ENCODE measurements at places on chromosomes 7 and 10.
A peak's percentile ranks its signal among the peaks of the same experiment; 100 is the strongest.

DNA sequence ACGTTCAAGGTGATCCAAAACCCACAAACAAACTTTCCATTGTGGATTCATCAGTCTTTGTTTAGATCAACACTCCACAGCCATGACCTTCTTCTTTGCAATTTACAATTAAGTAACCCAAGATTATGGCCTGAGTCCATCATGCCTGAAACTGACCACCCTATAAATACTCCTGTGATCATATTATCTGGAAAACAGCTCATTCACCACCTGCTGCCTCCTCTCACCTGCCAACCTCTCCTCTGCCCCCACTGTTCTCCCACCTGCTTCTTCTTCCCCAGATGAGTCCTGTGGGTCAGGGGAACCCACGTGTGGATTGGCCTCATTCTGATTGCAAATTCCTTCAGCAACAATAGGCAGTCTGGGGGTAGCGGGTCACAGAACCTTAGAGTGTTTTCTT lies 81.4 kb downstream of the ABLIM1 start:
- DNase-seq: no peak

DNA sequence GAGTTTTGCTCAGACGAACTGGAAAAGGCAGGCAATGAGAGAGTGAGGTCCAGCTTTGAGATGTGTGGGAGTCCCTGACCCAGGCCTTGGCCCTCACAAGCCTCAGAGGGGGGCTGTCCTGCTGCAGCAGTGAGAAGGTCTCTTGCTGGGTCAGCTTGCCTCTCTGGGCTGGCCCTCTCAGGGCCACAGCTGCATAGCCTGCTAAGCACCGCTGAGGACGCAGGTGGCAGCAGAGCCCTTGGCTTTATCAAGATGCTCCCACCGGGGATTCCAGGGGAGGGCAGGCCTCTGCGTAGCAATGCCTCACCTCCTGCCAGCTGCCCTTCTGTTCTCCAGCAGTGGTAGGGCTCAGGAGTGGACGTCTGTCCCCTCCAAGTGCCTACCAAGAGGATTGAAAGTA lies 128.7 kb downstream of the COBL start:
- peak; percentile 17 for DNase-seq

GRCh38 chr7:105309235-105310169 lies 79.2 kb downstream of the SRPK2 start:
- peak; percentile 30 for DNase-seq

DNA sequence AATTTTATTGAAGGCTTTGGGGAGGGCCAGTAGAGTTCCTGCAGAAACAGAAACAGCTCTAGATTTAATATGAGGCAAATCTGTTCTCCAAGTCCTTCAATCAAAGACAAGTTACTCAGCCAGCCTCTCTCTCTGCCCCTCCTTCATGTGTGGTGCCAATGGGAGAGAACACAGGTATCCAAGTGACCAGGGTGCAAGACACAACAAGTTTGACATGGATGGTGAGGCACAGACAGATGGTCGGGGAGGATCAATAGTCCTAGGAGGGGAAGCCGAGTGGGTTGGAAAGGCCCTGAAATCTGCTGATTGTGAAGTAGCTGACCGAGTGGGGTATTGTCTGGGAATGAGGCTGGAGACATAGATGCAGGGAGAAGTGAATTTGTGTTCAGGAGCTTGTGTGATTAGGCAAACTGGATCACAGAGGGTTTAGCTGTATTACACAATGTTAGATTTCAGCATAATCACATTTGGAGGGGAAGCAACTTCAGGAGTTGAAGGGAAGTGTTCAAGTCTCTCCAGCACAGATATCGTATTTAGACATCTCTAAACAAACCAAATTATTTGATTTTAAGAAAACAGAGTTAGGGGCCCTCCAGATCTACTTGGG lies 1.5 kb downstream of the GIMAP1 start:
- peak; percentile 45 for DNase-seq

GRCh38 chr10:4677296-4678021 lies 148.5 kb upstream of the AKR1E2 start:
- DNase-seq: no peak

DNA sequence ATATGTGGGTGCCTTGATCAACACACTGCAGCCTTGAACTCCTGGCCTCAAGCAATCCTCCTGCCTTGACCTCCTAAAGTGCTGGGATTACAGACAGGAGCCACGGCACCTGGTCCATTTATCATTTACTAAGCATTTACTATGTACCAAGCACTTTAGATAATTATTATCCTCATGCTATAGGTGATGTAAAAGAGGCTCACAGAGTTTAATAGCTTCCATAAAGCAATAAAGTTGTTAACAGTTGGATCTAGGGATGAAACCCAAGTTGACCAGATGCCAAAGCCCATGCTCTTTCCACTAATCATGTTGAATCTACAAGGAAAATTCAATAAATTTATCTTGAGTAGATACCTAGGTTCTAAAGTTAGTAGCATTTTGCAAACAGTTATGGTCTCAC lies 5.0 kb downstream of the NAPEPLD start:
- no peak for DNase-seq

- DNase-seq: no peak
Measured at GRCh38 chr10:14102056-14102455, 228.7 kb downstream of the FRMD4A start.

- peak; percentile 55 for DNase-seq
Measured at GRCh38 chr7:127504715-127505114, 80.7 kb downstream of the GCC1 start.

GRCh38 chr7:16004702-16005101 lies 318.2 kb upstream of the MEOX2 start:
- no peak for DNase-seq

- peak; percentile 60 for DNase-seq
Measured at GRCh38 chr10:97475936-97476594, 22.2 kb downstream of the MMS19 start.

GRCh38 chr10:26890956-26891355 lies 30.2 kb upstream of the ABI1 start:
- DNase-seq: peak; percentile 62

DNA sequence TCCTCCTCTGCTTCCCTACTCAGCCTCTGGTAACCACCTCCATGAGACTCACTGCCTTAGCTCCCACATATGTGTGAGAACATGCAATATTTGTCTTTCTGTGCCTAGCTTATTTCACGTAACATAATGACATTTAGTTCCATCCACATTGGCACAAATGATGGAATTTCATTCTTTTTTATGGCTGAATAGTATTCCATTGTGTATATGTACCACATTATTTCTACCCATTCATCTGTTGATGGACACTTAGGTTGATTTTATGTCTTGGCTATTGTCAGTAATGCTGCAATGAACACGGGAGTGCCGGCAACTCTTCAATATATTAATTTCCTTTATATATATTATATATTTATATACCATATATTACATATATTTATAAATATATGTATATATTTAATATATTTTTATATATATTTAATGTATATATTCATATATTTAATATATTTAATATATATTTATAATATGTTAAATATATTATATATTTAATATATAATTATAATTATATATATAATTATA lies 1046.9 kb downstream of the DNAJB9 start:
- DNase-seq: no peak

- no peak for DNase-seq
Measured at GRCh38 chr7:51102828-51103227, 213.8 kb downstream of the COBL start.

DNA sequence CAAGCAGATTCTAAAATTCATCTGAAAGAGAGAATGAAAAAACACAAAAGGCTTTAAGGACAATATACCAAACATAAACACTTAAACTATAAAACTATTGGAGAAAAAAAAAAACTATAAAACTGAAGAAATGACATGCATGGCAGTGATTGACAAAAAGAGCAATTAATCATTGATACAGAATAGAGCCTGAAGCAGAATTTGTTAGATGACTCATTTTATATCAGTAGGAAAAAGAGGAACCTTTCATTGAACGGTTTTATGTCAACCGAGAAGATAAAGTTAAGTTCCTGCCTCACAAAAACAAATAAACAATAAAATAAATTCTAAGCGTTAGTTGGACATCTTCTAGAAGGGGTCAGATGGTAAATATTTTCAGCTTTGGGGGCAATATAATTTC lies 23.3 kb downstream of the NPY start:
- DNase-seq: no peak

DNA sequence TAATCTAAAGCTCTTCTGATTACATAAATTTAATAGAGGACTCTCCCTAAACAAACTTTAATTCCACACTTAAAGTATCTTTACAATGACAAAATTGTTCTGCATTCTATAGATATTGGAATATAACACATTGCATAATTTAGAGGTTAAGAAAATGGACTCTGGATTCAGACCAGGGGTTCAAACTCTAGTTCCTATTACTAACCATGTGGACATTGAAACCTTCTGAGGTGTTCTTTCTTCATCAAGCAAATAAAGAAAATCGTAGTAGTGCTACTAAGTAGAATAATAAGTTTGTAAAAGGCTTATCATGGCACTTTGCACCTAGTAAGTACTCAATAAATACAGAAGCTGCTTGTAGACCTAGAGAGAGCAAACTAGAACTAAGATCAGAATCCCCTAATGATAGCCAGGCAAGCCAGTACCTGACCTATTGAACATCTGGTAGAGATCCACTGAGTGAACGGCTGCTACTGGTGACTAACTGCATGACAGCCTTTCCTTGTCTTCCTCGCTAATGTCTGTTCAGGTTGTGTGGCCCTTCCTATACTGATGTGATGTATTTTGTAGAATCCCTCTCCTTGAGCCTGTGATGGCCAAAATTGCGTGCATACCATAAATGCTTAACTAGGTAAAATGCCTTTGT lies 430.3 kb downstream of the KCNMA1 start:
- DNase-seq: no peak

GRCh38 chr10:77686096-77686495 lies 48.5 kb upstream of the KCNMA1 start:
- no peak for DNase-seq

DNA sequence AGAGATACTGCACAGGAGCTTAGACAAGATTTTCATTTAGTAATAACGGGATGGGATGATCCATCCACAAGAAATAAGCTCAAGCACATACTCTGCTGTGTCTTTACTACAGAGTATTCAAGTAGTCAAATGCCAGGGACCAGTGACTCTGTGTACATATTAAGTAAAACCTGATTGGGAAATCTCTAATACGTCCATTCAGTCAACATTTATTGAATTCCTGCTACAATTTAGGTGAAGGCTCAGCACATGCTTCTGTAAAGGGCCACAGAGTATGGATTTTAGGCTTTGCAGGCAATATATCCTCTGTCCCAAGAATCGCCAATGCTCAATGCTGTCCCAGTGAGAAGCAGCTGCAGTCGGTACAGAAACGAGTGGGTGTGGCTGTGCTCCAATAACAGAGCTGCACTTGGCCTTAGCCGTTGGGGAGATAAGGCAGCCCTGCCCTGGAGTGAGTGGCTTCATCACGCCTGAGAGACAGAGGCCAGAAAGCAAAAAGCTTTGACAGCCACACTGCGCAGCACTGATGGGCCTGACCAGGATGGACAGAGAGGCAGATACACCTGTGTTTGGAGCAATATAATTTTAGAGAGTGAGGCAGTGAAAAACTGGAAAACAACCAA lies 186.8 kb downstream of the PARD3 start:
- no peak for DNase-seq

DNA sequence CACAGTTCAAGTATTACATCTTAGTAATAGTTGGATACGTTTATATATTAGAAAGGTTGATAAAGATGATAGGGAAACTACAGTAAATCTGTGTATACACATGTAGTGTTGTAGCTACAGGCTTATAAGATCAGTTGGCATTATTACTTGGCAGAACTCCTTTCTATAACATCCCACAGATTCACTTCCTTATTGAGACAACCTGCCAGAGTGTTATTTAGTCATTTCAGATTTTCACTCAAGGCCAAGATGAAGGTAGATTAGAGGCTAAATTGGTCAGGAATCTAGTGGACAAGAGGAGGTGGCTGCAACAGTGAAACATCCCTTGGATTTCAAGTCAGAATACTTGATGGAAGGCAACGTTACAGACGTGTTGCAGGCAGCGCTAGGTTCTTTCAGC lies 63.0 kb downstream of the PAPSS2 start:
- no peak for DNase-seq

GRCh38 chr7:142496545-142496991 lies 238.7 kb upstream of the PRSS58 start:
- peak; percentile 67 for DNase-seq

DNA sequence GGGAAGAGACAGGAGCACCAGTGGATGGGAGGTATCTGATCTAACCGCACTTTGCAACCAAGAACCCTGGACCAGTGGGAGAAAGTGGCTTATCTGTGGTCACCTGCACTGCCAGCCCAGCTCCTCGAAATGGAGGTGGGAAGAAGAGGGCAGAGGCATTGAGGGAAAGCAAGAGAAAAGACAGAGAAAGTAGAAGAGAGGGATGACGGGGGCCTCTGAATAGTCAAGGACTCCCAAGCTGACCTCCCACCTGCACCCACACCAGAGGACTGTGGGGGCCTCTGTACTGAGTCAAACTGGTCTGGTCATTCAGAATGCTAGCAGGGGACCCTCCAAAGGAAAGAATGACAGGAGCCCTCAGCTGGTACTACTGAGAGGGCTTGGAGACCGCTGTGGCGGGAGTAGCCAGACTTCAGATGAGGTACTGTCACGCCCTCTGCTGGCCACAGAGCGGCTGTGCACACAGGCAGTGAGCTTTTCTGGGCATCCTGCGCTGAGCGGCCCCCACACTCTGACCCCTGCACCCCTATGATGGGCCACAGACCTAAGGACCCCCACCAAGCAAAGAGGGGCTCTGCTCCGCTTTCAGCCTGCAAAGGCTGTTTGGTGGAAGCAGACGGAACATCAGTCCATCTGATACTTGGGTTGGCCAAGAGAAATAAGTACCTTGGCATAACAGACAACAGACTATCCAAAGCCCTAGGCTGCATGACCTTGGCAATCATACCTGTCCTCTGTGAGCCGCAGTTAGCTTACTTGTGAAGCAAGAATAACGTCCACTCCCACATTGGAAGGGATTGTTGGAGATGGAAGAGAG lies 112.9 kb downstream of the COL13A1 start:
- peak; percentile 73 for DNase-seq

DNA sequence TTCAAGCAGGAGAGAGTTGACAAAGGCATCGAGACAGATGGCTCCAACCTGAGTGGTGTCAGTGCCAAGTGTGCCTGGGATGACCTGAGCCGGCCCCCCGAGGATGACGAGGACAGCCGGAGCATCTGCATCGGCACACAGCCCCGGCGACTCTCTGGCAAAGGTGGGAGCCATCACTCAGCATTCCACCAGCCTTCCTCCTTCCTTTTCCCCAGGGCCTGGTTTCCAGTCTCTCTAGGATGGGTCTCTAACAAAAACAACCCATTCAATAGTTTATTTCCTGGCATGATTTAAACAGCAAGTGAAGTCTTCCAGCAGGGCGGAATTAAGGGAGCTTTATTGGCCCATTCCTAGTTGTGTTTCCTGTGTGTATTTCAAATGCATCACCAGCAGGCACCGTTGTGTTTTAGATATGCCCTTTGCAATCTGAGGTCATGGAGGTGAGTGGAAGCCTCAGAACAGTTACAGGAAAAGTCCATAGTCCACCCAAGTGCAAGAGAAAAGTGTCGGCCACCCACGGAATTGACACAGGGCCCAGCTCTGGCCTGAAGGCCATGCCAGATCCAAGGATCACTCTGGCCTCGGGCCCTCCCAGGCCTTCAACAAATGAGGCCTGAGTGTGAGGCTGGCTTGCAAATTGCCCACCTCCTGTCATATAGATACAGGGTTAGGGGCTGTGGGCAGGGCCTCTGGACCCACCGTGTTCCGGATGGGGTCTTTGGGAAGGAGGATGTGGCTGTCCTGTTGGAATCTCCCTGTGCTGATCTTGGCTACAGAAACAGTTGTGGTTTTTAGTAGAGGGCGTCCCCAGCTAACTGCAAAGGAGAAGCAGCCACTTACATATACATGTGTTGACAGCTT lies 46.9 kb upstream of the TRIM8 start:
- DNase-seq: no peak

Measured in NB4 (cell line).